Anterior cingulate cortex (tissue), 58 donors: ENCODE measurements at places on chromosomes 3 and 15.

- DNase-seq: no peak
These were observed 114.5 kb downstream of the RARB start for GRCh38 chr3:25542492-25543039.

GRCh38 chr3:126082362-126083137 is 1.4 kb downstream of the SLC41A3 start:
- DNase-seq: no peak

- no peak for DNase-seq
These were observed 25.4 kb upstream of the MBNL1 start for GRCh38 chr3:152243301-152243711.

DNA sequence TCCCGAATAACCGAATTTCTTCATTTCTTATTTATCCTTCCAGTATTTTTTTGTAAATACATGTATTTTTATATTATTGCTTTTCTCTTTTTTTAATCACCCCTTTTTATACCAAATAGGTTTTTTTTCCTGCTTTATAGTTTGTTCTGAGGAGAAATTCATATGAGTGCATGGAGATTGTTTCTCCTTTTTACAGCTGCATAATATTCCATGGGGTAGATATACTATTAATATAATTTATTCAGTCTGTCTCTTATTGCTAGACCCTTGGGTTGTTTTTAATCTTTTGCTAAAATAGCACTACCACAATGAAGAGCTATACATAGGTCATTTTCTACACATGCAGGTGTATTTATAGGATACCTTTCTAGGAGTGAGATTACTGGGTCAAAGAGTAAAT is 3.5 kb upstream of the TMEM87A start:
- DNase-seq: no peak

DNA sequence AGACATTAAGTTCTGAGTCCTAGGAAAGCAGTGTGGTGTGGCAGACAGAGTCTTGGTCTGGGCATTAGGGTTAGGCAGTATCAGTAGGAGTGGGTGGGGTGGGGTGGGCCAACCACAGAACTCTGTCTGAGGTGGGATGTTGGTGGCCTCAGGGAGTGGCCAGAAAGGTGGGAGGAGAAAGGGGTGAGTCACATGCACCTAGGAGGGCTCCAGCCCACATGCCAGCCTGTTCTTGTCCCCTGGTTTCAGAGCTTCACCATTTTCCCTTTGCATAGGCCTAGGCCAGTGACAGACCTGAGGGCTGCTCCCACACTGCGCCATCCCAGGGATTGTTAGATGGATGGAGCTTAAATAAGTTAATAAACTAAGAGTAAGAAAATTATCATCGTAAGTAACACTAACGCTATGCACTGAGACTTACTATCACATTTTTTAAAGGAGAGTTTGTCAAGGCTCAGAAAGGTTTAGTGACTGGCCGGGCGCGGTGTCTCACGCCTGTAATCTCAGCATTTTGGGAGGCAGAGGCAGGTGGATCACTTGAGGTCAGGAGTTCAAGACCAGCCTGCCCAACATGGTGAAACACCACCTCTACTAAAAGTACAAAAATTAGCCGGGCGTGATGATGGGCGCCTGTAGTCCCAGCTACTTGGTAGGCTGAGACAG is 33.8 kb downstream of the DNASE1L3 start:
- DNase-seq: no peak
